ENCODE measurements at places on chromosomes 11 and 22.

DNA sequence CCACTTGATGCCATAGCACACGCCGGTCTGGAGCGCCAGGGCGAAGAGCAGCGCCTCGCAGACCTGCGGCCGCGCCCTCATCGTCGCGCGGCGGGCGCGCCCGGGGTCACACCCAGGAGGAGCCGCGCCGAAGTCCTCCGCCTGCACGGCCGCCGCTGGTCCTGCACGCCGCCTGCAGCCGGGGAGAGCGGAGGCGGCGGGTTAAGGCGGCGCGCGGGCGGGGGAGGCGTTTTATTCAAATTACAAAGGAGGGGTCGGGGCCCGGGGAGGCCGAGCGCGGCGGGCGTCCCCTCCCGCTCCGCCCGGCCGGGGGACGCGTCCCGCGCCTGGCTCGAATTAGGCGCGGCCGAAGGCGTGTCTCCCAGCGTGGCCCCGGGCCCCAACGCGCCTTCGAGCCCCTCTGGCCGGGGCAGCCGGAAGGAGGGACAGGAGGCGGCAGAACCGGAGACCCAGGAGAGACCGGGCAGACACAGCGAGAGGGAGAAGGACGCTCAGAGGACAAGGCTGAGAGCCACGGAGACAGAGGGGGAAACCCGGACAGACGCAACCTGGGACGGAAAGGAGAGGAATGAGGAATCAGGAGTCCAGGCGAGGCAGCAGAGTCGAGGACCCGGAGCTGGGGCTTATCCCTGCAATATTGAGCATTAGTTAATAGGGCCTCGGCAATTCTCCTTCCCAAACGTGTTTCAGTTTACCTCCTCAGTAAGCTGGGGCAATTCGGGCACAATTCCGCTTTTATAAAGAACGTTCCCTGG, at the start of gene WNT11:
Gene WNT11, minus strand, starts transcription at position 176 of the 755 bp plus-strand sequence. Its CDS starts 95 bp downstream, at position 81.
- no peak for DNase-seq

- DNase-seq, result no peak
Measured at GRCh38 chr11:2202071-2202899, 30.7 kb upstream of the TH start.

- DNase-seq, result peak; percentile 44
Measured at GRCh38 chr11:61293867-61294716, 1.0 kb downstream of the VWCE start.

DNA sequence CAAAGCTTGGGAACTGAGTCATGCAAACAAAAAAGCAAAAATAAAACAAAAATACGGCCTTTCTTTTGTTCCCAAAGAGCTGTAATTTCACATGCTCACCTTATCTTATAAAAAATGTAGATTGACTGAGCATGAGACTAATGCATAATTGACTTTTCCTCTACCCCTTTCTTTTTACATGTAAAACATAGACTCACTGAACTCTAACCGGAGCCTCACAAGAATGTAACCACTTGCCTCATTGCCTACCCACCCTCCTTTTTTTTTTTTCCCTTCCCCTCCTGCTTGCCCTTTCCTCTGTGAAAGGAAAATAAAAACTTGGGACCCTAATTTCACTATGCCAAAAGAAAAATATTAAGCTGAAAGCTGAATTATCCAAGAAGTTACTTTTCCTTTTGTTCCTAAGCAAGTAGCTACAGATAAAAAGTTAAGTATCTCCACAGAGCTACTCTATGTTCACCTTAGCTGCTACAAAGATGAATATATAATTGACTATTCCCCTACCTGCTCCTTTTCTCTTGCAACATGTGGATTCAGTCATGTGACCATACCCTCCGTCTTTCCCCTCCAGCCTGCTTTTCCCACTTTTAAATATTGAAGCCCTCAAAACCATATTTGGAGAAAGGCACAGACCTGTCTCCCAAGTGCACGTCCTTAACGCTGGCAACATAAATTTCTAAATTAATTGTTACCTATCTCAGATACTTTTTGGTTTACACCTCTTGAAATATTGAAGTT, 39.6 kb upstream of the WEE1 start:
- DNase-seq, result no peak

DNA sequence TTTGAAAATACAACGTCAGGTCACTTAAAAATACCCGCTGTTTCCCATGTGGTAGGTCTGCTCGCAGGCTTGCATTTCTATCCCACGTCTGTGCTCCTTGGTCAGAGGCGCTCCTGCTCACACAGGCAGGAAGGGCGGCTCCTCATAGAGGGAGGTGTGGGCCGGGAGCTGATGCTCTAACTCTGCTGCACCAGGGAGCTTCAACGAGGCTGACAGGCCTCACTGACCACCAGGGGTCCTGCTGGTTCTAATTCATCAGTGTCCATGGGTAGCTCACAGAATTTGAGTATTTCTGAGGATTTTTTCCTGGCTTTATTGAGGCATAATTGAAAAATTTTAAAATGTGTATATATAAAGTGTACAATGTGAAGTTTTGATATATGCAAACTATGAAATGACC, 68.5 kb downstream of the PIWIL3 start:
- no peak for DNase-seq

- no peak for DNase-seq
Measured at GRCh38 chr11:34970480-34970879, 54.1 kb downstream of the PDHX start.

DNA sequence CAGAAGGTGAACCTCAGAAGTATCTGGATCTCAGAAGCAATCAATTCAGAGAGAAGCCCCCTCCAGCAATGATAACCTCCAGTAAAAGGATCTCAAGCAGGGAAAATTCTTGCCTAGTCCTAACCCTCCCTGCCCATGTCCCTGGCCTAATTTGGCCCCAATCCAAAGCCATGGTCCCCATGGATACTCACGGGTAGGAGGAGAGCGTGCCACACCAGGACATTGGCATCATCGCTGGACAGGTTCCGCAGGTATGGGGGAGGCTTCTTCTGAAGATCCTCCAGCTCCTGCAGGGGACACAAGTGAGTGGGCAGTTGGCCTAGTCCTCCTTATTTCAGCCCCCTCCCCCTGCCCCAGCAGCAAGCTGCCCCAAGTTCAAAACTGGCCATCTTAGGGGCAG, 7.3 kb downstream of the UBE2L6 start:
- no peak for DNase-seq

- no peak for DNase-seq
Measured at GRCh38 chr11:33977676-33978075, 73.9 kb upstream of the CAPRIN1 start.
